Fibroblast of skin of left biceps (primary cell): ENCODE measurements at places on chromosomes 16 and 17.

DNA sequence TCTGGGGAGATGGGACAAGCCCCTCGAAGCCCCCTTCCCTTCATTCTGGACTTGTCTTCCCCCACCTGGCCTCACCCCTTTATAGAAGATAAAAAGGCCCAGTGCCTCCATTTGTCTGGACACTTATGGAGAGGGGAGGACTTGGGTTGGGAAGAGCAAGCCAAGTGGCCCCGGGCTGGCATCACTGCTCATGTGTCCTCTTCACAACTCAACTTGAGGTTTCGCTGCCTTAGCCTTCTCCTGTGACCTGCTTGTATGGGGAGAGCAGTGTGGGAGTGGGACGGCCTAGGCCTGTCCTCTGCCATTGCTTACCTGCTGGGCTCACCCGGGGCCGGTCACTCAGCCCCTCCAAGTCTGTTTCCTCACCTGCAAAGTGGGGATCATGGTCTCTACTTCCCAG is 1.4 kb downstream of the PAQR4 start:
- no peak for DNase-seq

DNA sequence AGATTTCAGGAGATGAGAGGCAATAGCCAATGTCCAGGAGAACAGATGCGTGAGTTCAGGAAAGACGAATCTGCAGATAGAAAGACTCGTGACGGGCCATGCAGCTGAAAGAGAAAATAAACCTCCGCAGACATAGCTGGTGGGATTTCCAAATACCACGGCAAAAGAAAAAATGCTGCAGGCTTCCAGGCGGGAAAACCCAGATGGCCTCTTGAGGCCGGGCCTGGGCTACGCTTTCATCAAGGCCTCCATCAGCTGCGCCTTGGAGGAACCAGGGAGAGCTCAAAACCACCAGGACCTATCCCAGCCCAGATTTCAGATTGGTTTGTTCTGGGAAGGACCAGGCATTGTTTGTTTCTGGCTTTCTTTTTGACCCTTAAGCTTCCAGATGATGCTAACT is 16.7 kb downstream of the CCDC40 start:
- DNase-seq = no peak

GRCh38 chr16:77353587-77354263 is 81.1 kb downstream of the ADAMTS18 start:
- DNase-seq = no peak

DNA sequence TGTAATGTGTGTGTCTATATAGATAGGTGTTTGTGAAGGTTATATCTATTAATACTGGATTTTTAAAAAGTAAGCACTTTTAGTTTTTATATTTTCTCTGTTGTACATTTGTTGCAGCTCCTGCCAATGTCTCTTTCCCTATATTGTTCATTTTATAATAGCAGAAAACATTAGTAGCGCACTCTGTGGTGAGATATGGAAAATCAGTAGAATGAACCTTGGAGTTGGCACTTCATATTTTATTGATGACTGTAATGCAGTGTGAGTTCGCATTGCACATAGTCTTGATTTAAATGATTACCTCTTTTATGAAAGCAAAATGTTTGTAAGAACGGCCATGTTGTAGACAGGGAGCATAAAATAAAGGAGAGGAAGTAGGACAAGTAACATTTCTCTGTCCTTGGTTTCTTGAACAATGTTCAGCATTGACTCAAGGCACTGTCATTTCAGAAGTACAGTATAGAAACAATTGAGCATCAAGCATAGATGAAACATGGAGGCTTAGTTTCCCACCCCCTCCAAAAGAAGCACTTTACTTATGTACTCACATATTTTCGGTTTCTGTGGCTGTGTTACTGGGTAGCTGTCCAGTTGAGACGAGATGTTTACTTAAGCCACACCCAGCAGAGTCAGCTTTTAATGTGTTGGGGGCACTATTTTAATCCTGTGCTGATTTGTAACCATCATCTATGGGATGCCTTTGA is 74.0 kb downstream of the TANC2 start:
- no peak for DNase-seq

DNA sequence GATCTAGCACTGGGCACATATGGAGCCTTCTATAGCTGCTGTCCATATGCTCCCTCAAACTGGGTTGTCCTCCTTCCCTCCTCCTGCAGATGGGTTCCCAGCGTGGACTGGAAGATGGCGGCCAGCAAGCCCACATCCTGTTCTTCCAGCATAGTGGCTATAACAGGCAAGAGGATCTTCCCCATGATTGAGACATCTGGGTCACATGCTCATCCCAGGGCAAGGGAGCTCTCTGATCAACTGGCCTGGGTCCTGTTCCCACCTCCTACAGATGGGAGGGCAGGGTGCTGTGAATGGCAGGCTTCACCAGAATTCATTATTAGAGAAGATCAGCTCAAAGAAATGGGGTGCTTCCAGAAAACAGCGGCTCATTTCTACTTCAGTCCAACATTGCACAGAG is 210.2 kb downstream of the PARN start:
- DNase-seq = no peak

- no peak for DNase-seq
Observed at GRCh38 chr17:68993112-68993511, 37.9 kb upstream of the ABCA8 start.

- no peak for DNase-seq
Observed at GRCh38 chr16:70597135-70597835, 49.1 kb upstream of the IL34 start.

GRCh38 chr17:14460516-14461226 is 159.8 kb downstream of the HS3ST3B1 start:
- DNase-seq = no peak

GRCh38 chr17:7839876-7840261 is 5.9 kb downstream of the KDM6B start:
- no peak for DNase-seq
